Spinal cord (tissue), 10 donors: ENCODE measurements at places on chromosomes 3 and 15. TPM values are rescaled to one million over a fixed set of nuclear protein-coding genes. Genes with fewer than 3 reads are reported as not detected.

DNA sequence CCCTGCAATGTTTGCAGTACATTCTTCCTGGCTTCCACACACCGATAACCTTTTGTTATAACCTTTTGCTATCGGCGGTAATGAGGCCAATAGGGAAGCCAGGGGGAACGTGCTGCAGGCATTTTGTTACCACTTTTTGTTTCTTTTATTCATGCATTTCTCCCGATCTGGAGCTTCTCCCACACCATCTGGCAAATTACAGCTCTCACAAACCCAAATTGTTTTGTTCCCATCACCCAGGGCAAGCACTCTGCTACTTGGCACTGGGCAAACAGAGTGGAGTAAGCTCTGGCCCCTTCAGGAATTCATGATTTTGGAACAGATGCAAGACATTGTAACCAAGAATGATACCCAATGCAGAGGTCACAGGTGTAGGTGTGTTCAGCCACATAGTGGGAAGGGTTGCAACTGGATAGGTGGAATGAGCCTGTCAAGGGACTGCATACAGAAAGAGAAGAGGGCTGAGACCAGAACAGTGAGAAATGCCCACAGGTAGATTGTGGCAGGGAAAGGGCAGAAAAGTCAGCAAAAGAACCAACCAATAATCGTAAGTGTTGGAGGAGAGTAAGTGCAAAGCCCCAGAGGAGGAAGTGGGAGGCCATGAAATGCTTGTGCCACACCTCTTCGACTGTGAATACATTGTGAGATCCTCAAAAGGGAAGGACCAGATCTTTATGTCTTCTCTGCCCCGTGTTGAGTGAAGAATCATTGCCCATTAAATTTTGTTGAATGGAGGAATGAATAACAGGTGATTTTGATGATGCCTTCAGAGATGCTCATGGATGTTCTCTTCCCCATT, 45.8 kb downstream of the PARP15 start:
- DNase-seq, result no peak

DNA sequence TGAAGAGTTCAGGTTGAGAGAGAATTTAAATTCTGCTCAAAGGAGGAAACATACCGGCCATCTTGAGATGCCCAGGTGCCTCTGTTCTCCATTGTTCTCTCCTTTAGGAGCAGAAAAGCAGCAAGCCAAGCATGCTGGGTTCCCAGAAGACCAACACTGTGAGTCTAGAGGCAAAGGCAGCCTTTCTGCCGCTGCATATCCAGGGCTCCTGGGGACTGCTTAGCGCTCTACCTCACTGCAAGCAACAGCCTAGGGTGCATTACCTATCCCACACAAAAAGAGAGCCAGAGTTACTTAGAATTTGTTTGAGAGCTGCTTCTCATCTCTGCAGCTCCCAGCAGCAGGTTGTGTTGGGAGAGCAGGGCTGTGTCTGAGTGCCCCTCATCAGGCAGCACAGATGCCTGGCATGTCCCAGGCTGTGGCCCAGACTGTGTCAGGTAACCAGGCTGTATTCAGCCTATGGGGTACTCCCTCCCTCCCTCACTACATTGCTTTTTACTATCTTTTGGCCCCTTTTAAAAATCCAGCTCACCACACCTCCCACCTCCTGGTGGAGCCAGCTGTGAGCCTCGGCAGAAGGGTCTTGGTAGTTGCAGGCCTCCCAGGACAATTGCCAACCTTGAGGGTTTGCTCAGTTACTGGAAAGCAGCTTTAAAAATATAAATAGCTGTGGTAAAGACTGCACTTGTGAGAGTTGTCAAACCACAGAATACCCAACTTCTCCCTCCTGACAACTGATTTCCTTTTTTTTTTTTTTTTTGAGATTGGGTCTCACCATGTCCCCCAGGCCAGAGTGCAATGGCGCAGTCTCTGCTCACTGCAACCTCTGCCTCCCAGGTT, 30.2 kb downstream of the BCL2L10 start:
- DNase-seq, result no peak

DNA sequence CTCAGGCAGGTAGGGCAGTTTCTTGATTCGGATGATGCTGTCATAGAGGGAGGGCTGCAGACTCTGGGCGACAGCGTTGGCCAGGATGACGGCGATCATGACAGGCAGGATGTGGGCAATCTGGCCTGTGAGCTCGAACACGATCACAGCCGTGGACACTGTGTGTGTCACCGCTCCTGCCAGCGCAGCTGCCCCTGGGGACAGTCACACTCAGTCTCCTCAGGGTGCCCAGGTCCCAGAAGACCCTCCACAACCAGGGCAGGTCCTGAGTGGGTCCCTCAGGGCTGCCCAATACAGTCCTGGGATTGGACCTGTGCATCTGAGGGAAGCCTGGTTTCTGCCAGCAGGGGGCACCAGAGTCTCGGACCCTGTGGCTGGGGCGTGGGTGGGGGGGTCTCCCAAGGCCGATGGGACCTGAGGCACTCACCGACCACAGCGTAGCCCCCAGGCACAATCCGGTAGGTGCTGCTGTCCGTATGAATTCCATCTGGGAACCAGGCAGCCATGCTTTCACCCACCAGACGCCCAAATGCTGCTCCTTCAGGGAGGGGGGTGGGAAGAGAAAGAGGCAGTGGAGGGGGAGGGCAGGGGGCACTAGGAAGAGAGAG, 7.2 kb downstream of the CLCN2 start:
- DNase-seq, result no peak

DNA sequence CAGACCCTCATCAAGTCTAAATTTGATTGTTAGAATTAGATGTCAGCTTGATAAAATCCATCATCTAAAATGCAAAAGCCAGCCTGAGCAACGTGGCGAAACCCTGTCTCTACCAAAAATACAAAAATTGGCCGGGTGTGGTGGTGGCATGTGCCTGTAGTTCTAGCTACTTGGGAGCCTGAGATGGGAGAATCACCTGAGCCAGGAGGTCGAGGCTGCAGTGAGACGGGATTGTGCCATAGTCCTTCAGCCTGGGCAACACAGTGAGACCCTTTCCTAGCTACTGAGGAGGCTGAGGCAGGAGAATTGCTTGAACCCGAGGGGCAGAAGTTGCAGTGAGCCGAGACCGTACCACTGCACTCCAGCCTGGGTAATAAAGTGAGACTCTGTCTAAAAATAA, 69.5 kb downstream of the MYO1E start:
- DNase-seq, result no peak

GRCh38 chr15:90413411-90414379, 25.7 kb downstream of the IQGAP1 start:
- no peak for DNase-seq

NOX5 gene
- 0.22 TPM for total RNA-seq

ITPKA gene
- 1.2 TPM for total RNA-seq
